ENCODE measurements at places on chromosomes 16 and 17.
A peak's percentile ranks its signal among the peaks of the same experiment; 100 is the strongest.

DNA sequence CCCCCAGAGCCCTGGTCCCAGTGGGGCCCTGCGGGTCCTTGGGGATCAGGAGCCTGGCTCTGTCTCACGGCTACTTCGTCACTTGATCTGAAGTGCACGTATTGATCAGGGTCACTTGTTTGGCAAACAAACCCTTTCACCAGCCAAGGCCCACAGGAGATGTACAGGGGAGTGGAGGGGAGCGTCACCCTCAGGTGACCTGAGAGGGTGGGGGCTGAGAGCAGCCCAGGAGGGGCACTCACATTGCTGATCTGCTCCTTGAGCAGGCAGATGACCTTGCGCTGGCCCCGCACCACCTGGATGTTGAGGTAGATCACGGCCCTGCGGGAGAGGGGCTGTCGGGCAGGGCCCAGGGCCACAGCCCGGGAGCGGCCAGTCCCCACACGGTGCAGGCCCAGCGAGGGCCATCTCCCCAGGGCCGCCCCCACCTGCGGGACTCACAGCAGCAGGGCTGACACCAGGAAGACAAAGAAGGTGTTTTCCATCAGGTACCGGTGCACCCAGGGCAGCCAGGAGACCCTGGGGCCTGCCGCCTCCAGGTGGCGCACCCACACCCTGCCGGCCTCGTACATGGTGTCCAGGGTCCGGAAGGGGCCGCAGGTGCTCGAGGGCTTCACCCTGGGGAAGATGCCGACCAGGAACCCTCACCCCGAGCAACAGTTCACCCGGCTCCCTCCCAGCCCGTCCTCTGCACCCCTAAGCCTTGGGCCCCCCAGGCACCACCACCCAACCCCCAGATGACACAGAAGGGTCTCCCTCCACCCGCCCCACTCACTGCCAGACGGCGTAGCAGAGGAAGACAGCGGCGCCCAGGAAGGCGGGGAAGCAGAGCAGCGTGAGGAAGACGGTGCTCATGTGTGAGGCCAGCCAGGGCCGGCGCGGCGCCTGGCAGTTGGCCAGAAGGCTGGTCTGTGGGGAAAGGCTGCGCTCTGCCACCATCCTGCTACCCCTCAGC, 11.3 kb downstream of the TMC6 start:
- peak overlapping the region; percentile 44 for H3K27ac ChIP-seq
- no peak overlapping the region for H3K4me3 ChIP-seq
- peaks cover 11% of the 10 kb centered on the region for H3K36me3 ChIP-seq

GRCh38 chr16:72612256-72612655, 435.7 kb downstream of the ZFHX3 start:
- no peak overlapping the region for H3K4me3 ChIP-seq
- H3K27me3 ChIP-seq, result no peaks in the 10 kb centered on the region
- no peaks in the 10 kb centered on the region for H3K36me3 ChIP-seq
- no peak for DNase-seq
- H3K4me1 ChIP-seq, result no peaks in the 10 kb centered on the region

DNA sequence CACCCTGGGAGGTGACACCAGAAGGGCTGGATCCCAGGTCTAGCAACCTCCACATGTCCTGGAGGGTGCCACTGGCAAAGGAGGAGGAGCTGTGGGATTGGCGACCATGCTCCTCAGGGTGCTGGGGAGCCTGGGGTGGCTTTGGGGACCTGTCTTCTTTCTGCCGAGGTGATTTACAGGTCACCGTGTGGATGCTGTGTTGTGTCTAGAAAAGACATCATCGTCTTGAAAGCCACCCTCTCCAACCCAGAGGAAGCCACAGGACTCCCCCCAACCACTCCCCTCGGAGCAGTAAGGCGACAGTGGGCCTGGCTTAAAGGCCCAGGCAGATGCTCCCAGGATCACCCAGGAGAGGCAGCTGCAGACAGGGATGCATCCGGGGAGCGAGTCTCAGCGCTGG, 29.7 kb upstream of the FASN start:
- no peaks in the 10 kb centered on the region for H3K36me3 ChIP-seq
- H3K4me3 ChIP-seq, result peak overlapping the region; percentile 23
- no peak for DNase-seq

- H3K27ac ChIP-seq, result no peak overlapping the region
- H3K4me1 ChIP-seq, result no peaks in the 10 kb centered on the region
- no peak for DNase-seq
- H3K27me3 ChIP-seq, result no peaks in the 10 kb centered on the region
Measured at GRCh38 chr16:65889533-65889966, 476.9 kb upstream of the CDH5 start.

DNA sequence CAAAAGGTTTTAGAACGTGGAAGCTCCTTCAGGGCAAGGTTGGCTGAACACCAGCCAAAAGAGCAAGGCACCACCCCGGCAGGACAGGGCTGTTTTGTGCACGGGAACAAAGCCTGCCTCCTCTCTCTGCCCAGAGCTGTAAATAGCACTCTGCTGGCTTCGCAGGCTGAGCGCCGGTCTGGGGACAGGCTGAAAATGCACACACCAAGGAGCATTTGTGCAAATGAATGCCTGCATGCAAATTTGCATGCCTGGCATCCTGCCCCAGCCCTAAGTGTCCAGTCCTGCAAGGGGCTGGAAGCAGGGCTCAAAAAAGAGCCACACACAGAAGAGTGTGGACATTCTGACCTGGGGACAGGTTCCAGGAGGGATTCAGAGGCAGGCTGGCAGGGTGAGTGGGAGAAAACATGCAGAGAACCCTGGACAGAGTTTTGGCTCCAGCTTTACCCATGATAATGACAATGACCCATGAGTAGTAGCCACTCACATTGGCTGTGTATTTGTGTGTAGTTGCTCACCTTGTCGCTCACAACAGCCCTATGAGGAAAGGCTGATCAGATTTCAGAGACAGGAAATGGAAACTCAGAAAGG, 11.7 kb downstream of the ABAT start:
- H3K4me3 ChIP-seq, result no peak overlapping the region
- H3K4me1 ChIP-seq, result no peaks in the 10 kb centered on the region
- no peaks in the 10 kb centered on the region for H3K36me3 ChIP-seq
- H3K27me3 ChIP-seq, result no peaks in the 10 kb centered on the region
- no peak overlapping the region for H3K27ac ChIP-seq
- DNase-seq, result no peak
